ENCODE measurements at places on chromosomes 2 and 18.

GRCh38 chr2:88808652-88809051 is 117.2 kb downstream of the RPIA start:
- no peak for DNase-seq

GRCh38 chr2:216103213-216103612 is 5.9 kb upstream of the XRCC5 start:
- no peak for DNase-seq

- DNase-seq: peak; percentile 98
Observed at GRCh38 chr2:135530313-135531230, at the start of gene ZRANB3. Gene ZRANB3, minus strand, starts transcription at chr2:135531218.

DNA sequence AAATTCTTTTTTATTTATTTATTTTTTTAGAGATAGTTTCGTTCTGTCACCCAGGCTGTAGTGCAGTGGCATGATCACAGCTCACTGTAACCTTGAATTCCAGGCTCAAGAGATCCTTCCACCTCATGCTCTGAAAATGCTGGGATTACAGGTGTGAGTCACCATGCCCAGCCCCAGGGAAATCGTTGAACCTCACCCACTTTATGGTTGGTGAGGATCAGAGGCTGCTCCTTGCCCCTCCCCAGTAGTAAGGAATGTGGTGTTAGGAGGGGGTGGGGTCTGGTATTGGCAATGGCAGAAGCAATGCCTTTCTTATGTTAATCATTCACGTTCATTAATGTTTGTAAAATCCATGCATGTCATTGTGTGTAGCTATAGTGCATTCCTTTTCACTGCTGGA is 161.9 kb downstream of the SUCLG1 start:
- DNase-seq: no peak

- DNase-seq: no peak
Observed at GRCh38 chr2:49271060-49271606, 116.8 kb upstream of the FSHR start.

- DNase-seq: no peak
Observed at GRCh38 chr2:21371499-21372003, 247.8 kb downstream of the TDRD15 start.
